GM12878 (cell line): ENCODE measurements at places on chromosomes 5 and 9.

GRCh38 chr9:85142968-85143367 is 473.4 kb downstream of the NTRK2 start:
- DNase-seq: peak; percentile 16

DNA sequence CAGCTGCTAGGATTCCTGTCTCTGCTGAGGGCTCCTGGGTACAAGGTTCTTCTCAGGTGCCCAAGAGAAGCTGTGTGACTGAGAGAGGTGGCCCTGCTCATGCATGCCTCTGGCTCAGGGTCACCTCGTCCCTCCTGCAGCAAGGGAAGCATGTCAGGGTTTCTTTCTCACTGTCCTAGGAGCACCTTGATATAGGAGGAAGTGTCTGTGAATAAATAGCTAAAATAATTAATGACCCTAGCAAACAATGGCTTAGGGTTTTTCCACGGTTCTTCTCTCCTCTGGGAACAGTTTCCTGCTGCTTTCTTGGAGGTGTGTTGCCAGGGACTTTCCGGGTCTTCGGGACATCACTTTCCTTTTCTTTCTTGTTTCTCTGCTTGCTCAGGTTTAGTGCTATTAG is 87.2 kb downstream of the ARHGAP26 start:
- DNase-seq: no peak

DNA sequence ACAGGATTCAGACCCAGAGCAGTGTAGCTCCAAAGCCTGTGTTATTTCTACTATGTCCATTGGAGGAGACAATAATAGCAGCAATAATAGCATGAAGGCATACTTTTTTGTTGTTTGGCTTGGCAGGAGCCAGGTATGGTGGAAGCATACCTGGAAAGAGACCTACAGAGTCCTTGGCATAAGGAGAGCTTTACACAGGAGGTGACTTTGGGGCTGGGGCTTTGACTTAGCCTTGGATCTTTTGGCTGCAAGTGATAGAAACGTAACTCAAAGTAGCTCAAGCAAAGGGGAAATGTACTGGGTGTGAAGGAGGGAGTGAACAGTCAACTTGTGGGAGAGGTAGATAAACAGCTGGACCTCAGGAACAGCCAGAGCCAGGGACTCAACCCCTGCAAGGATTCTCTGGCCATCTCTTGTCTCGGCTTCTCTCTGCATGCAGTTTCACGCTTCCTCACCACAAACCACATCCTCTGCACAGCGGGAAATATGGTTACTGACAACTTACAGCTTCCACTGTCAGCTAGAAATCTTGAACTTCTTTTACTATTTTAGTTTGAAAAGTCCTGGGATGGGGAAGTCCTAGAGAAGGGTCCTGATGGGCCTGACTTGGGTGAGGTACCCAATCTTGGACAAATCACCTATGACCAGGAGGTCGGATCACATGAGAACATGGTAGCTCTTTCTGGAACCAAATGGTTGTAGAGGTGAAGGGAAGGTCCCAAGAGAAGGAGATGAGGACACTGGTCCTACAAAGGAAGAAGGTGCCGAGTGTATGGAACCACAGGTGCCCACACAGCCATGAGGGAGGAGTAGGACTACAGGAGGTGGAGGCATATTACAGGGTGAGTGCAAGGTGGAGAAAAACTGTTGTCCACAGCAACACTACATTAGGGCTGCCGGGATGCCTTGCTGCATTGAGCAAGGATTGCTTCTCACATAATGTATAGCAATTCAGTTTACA is 47.0 kb upstream of the TGFBR1 start:
- DNase-seq: peak; percentile 64

- no peak for DNase-seq
Observed at GRCh38 chr5:100800562-100800961, 102.5 kb downstream of the ST8SIA4 start.

- DNase-seq: no peak
Observed at GRCh38 chr9:121509180-121509579, 9.5 kb upstream of the GGTA1 start.

- DNase-seq: no peak
Observed at GRCh38 chr9:13857521-13857920, 456.4 kb downstream of the NFIB start.

DNA sequence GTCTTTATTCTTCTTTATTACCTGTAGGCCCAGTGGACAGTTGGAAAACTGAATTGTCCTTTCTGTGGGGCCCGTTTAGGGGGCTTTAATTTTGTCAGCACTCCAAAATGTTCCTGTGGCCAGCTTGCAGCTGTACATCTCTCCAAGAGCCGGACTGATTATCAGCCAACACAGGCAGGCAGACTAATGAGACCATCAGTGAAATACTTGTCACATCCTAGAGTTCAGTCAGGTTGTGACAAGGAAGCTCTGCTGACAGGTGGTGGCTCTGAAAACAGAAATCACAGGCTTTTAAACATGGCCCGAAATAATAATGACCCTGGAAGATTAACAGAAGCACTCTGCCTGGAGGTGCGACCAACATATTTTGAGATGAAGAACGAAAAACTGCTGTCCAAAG is 47.9 kb downstream of the RNF180 start:
- no peak for DNase-seq

DNA sequence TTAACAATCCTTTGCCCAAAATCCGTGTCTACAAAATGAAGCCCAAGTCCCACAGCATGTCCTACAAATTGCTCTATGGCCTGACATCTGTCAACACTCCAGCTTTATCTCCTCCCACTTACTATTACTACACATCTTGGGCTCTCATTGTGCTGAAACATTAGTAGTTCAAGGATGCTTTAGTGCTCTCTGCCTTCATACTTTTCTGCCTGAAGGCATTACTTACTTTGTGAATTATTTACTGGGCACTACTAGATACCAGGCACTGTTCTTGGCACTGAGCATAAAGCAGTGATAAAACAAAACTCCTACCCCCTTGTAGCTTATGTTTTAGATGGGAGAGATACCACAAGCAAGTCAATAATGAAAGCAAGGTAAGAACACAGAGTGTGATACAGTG is 113.4 kb downstream of the TTLL11 start:
- DNase-seq: no peak
